ENCODE measurements at places on chromosomes 1 and 21.
A peak's percentile ranks its signal among the peaks of the same experiment; 100 is the strongest.

- H3K4me3 ChIP-seq, result no peak overlapping the region
- H3K36me3 ChIP-seq, result no peaks in the 10 kb centered on the region
- no peaks in the 10 kb centered on the region for H3K4me1 ChIP-seq
- DNase-seq, result no peak
- H3K27me3 ChIP-seq, result no peaks in the 10 kb centered on the region
- H3K27ac ChIP-seq, result no peak overlapping the region
These were observed 146.4 kb upstream of the ARHGEF16 start for GRCh38 chr1:3308053-3308452.

DNA sequence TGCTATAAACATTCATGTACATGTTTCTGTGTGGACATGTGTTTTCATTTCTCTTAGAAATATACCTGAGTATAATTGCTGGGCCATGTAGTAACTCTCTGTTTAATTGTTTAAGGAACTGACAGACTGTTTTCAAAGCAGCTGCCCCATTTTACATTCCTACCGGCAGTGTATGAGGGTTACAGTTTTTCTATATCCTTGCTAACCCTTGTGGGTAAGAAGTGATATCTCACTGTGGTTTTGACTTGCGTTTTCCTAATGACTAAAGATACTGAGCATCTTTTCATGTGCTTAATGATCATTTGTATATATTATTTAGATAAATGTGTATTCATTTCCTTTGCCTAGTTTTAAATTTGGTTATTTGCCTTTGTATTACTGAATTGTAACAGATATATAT, 81.7 kb downstream of the DNM3 start:
- no peak for DNase-seq
- H3K27ac ChIP-seq, result no peak overlapping the region
- H3K27me3 ChIP-seq, result no peaks in the 10 kb centered on the region
- 0 out of 2 replicates have a peak, but pooled peaks cover 3% of the 10 kb centered on the region for H3K36me3 ChIP-seq
- H3K4me1 ChIP-seq, result peaks cover 7% of the 10 kb centered on the region
- no peak overlapping the region for H3K4me3 ChIP-seq

- no peak overlapping the region for H3K27ac ChIP-seq
- H3K36me3 ChIP-seq, result no peaks in the 10 kb centered on the region
- H3K4me3 ChIP-seq, result no peak overlapping the region
- H3K4me1 ChIP-seq, result peaks cover 20% of the 10 kb centered on the region
These were observed 134.5 kb downstream of the PTPN14 start for GRCh38 chr1:214416858-214417257.

DNA sequence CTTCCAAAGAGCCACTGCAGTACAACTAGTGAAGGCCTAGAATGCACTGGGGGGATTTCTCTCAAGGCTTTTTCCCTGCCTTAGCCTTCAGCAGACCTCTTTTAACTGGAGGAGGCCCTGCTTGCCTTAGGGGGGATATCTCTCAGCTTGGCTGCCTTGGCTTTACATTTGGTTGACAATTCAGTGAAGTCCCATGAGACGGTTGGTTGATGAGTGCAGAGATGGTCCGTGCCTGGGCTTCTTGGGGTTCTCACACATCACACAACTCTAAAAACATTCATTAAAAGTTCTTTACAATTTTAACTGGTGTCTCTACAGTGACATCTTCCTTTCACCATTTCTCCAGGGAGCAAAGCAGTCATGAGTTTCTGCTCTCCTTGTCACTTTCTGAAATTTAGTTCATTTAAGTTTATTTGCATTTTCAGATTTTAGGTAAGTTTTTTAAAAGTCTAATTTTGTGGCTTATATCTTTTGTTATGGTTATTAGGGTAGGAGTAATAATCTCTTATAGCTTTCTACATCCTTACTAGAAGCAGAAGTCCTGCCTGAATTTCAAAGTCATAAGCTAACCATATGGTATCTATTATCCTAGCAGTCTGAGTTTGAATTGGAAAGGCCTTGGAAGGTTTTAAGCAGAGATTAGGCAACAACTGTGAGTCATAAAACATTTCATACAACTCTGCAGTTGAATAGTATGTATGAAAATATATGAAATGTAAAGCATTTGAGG, 487.6 kb downstream of the DPYD start:
- H3K27ac ChIP-seq, result no peak overlapping the region
- H3K36me3 ChIP-seq, result no peaks in the 10 kb centered on the region
- H3K27me3 ChIP-seq, result no peaks in the 10 kb centered on the region
- no peak overlapping the region for H3K4me3 ChIP-seq

GRCh38 chr1:56646611-56647010, 1.5 kb downstream of the PRKAA2 start:
- H3K27ac ChIP-seq, result no peak overlapping the region
- H3K36me3 ChIP-seq, result no peaks in the 10 kb centered on the region
- H3K27me3 ChIP-seq, result peaks cover 41% of the 10 kb centered on the region

DNA sequence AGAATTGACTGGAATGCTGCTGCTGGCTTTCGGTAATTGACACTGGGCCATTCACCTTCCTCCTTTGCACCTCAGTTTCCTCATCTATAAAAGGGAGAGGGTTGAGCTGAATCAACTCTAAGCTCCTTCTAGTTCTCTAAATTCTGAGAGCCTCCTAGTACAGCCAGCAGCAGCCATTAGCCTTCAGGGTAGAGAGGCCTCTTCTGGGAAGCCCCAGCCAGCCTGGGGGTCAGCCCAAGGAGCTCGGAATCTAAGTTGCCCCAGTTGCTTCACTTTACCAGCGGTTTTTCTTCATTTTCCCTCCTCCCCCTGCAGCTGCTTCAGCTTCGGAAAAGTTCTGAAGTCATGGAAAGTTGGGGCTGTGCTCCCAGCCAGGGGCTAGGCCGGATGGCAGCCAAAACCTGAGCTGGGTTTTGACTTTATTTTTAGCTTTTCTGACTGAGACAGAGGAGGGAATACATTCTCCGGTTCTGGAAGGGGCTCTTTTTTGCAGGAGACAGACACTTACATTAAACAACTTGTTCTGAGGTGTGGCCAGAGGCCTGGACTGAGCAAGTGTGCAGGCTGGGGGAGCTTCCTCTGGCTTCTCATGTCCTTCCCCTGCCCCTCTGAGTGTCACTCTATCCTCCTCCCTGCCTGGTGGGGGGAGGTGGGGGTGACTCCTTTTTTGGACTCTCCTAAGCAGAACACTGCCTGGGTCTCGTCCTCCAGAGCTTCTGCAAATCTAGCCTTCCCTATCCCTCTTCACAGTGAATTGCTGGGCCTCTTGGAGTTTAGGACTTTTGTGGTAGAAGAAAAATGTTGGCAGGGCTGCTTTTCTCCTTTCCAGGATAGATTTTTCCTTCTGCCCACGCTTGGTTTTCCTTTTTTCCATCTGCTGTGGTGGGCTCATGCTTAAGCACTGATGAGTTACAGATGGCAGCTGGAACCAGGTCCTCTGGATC, 14.4 kb downstream of the LMNA start:
- H3K27ac ChIP-seq, result peak overlapping the region; percentile 96
- peaks cover 35% of the 10 kb centered on the region for H3K4me1 ChIP-seq
- no peaks in the 10 kb centered on the region for H3K27me3 ChIP-seq
- peaks cover 3% of the 10 kb centered on the region for H3K36me3 ChIP-seq

Data from GM23338 (cell line).